NCI-H2081 treated with DMSO at 0.1 percent for 48 hours (cell line): ENCODE measurements at places on chromosomes 6 and 20.

GRCh38 chr6:137191670-137192069, 18.2 kb upstream of the IL22RA2 start:
- no peak for DNase-seq

- no peak for DNase-seq
Measured at GRCh38 chr6:109867970-109868358, 110.1 kb upstream of the GPR6 start.

- DNase-seq = no peak
Measured at GRCh38 chr6:33592595-33593413, 12.7 kb upstream of the BAK1 start.

GRCh38 chr6:138105446-138105845, 1.8 kb downstream of the PERP start:
- no peak for DNase-seq

DNA sequence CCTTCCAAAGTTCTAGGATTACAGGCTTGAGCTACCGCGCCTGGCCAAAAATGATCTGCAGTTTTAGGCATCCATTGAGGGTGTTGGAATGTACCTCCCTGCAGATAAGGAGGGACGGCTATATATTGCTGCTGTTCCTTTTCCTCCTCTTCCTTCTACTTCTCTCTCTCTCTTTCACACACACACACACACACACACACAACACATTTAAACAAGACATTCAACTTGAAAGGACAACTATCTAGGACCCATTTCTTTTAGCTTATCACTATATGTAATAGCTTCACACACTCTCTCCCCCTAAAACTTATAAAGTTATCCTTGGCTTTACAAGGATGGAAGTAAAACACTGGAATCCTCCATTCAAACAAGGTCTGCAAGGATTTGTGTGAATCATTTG, 260.6 kb downstream of the PHACTR1 start:
- DNase-seq = no peak

- no peak for DNase-seq
Measured at GRCh38 chr6:40599555-40599954, 12.4 kb upstream of the LRFN2 start.

GRCh38 chr6:74177506-74177905, 481.5 kb downstream of the CD109 start:
- DNase-seq = no peak
